Left lobe of liver (tissue), 2 donors: ENCODE measurements at places on chromosomes 5 and 9. TPM values are rescaled to one million over a fixed set of nuclear protein-coding genes. Genes with fewer than 3 reads are reported as not detected.

The IL3 gene
- total RNA-seq = not detected

The KCNV2 gene
- not detected for total RNA-seq

The RORB gene
- total RNA-seq = 0.05 TPM

The PLPP7 gene
- 0.30 TPM for total RNA-seq

The RNF183 gene
- total RNA-seq = 0.20 TPM

The CTSV gene
- 0.15 TPM for total RNA-seq

The PPP1R2B gene
- total RNA-seq = not detected

The IL31RA gene
- not detected for total RNA-seq

The CATSPER3 gene
- 0.86 TPM for total RNA-seq

The TAF11L5 gene
- total RNA-seq = not detected

The CARTPT gene
- not detected for total RNA-seq
